CD4-positive, alpha-beta T cell treated with Interleukin-6 for 4 hours (primary cell): ENCODE measurements at places on chromosomes 12 and 14.

DNA sequence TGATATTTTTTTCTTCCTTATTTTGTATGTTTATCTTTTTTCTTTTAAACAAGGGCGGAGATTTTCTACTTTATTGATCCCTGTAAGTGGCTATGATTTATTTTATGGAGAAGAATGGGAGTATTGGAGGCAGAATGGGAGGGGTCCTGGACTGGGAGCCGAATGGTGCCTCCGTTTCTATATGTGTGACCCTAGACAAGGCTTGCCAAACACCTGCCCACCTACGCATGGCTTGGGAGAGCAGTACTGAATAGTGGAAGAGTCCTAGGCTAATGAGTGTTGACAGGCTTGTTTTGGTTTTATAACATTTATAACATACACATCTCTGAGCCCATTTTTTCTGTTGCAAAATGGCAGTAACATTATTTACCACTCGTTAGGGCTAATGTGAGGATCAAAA, 29.0 kb downstream of the STK38L start:
- DNase-seq = no peak

- no peak for DNase-seq
These were observed 45.2 kb upstream of the APPL2 start for GRCh38 chr12:105280966-105281693.

GRCh38 chr12:29769162-29769858, 14.4 kb downstream of the TMTC1 start:
- no peak for DNase-seq

GRCh38 chr12:127342861-127343260, 924.1 kb upstream of the TMEM132C start:
- DNase-seq = no peak

DNA sequence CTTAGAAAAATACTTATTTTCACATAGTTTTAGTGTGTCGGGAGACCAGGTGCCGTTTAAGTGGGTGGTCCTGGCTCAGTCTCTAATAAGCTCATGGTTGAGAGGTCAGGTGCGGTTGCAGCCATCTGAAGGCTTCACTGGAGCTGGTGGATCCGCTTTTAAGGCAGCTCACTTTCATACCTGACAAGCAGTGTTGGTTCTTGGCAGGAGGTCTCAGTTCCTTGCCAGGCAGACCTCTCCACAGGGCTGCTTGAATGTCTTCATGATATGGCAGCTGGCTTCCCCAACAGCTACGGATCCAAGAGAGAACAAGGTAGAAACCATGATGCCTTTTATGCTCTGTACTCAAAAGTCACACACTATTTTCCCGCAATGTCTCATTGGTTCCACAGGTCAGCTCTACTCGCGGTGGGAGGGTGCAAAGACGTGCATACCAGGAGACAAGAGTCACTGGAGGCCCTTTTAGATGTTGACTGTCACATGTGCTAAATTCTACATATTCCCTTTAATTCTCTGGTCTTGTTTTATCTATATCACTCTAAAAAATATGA, 8.0 kb upstream of the ZDHHC17 start:
- no peak for DNase-seq

DNA sequence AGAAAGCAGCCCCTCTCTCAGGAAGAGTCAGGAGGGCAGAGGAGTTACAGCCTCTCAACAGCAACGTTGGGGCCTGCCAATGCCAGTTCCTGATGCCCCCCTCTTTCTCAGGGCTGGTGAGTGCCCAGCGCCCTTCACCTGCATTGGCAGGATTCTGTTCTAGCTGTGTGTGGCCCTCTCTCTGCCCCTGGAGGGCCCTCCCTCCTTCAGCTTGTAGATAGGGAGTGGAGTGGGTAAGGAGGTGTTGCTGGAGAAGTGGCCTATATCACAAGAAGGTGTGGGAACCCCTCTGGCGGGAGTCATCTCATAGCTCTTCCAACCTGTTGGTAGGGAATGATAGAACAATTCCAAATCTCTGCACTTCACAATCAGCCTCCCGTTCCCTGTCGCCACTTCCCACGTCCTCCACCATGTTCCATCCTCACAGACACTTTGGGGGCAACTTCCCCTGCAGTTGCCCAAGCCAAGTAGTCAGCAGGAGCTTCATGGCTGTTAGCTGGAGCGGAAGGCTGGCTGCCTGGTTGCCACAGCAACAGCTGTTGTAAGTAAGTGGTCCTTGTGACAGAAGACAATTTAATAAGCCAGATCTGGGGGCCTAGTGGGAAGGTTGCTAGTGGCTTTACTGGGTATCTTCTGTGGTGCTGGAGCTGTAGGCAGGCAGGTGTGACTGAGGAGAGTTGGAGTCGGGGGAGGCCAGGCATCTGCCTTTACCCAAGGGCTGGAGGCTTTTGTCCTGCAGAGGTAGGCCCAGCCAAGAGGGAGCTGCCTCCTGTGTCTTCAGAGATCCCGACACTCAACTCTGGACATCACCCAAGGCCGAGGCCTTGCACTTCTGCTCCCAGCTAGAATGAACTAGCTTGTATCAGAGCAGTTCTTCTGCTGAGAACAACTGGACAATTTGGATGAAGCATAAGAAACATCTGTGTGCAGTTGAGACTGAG, 38.4 kb downstream of the GALNT16 start:
- no peak for DNase-seq

- no peak for DNase-seq
These were observed 73.9 kb downstream of the SYT1 start for GRCh38 chr12:78938341-78939084.

DNA sequence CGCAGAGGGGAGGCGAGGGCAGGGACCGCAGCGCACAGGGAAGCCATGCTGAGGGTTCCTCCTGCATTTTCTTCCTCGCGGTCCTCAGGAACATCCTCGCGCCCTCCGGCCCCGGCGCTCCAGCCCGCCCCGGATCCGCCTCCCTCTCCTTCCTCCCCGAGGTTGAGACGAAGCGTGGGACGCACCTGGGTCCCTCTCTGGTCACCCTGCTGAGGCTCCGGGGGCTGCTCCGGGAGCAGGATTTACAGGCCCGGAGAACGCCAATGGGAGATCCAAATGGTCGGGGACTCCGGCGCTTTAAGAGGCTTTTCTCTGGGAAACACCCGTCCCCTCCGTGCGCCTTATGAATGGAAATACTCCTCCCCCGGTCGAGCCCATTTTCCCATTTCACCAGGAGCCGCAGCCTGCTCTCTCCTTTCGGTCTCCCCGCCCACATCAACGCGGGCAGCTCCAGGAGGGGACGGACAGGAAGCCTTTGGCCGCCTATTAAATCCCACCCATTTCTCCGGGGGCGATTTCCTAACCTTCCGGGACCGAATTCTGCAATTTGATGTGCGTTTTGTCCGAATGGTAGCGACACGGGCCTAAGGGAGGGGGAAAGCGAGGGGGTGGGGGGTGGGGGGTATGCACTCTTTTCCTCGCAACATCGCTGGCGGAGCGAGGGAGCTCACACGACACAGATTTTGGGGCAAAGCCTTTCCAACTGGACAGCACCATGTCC, at the start of gene UNC79:
Gene UNC79, plus strand, starts transcription at position 625 of the 721 bp plus-strand sequence. Its CDS starts 91 bp downstream, at position 716.
- DNase-seq = no peak

- no peak for DNase-seq
These were observed 34.7 kb upstream of the AP4S1 start for GRCh38 chr14:30990770-30991169.

- no peak for DNase-seq
These were observed 644 bp downstream of the TSPAN31 start for GRCh38 chr12:57745485-57745881.

DNA sequence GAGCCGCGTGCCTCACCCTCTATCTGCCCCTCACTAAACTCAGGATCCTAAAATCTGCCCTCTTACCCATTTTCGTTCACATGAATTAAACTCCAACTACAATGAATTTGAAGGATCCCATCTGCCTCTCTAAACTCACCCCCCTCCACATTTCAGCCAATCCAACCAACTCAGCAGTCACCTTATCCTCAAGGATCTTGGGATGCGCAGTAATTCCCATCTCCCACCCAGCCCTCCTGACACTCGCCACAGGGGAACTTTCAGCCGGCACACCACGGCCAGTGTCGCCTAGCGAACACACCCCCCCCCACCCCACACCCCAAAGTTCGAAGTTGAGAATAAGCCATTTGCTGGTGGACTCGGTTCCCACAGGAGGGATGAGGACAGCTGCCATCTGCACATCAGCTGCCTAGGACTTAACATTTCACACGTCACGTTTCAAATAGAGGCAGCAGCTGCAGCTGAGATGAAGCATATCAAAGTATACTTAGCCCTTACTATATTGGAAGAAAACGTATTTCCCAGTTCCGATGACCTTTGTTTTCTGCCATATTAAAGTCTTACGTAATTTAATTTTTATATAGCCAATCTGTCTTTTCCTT, 8.7 kb upstream of the SELPLG start:
- no peak for DNase-seq

DNA sequence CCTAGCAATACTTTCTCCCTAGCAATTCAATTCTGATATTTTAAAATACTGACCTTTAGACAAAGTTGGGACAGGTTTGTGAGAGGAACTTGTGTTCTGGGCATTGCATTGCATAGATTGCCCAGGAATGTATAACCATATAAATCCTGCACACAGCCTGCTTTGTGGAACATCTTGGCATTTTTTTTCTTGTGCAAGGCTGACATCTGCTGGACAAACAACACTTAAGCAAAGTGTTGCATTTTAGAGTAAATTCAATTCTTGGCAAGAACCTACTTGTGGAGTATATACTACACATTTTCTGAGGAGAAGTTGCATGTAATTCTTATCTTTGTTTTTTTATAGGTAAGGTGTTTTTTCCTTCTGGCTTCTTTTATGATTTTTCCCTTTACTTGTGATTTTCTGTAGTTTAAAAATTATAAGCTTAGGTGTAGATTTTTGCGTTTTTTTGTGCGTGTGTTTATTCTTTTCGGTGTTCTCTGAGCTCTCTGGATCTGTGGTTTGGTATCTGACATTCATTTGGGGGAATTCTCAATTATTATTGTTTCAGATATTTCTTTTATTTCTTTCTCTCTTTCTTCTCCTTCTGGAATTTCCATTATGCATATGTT, 26.4 kb downstream of the TESPA1 start:
- DNase-seq = peak; percentile 68

DNA sequence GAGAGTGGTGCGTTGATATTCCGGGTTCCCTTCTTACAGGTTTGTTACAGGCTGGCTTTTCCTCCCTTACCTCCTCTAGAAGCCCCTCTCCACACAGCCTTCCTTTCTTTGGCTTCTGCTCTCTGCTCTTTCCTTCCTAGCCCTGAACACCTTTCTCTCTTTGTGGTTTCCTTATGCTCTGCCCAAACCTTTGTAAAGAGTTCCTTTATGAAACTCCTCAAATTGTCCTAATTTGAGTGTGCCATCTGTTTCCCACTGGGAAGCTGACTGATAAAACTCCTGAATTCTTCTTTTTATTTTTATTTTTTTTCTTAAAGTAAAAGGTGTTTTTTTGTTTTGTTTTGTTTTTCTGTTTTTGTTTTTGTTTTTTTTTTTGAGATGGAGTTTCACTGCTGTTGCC, 60.1 kb upstream of the OTX2 start:
- no peak for DNase-seq

DNA sequence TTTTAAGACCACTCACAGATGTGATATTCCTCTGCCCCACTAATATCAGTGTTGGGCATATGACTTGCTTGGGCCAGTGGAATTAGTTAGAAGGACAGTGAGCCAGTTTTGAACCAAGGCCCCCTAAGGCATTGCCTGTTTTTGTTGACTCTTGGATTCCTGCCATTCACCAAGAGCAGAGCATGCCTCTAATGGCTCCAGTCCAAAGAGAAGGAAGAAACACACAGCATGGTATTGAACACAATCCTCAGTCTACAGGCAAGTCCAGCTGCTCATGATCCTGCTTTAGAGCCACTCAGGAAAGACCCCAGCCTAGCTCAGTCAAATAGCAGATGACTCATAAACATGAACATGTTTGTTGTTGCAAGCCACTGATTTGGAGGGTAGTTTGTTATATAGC, 1201.5 kb downstream of the BCL11B start:
- no peak for DNase-seq

DNA sequence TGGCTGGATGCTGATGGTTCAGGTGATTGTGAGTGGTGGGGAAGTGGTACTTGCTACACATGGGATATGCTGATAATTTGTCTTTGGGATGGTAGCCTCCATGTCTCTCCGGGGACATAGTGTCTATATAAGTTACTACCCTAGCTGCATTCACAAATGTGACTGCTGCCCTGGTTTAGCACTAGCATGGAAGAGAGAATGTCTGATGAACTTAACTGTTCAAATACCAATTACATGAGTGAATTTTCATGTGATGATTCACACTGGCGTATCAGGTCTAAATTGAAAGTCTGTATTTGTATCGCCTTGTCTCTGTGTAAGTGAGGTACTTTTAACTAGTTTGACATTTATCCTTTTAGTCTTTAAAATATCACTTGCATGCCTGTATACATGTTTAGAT, 34.4 kb downstream of the ATF7IP start:
- DNase-seq = peak; percentile 20

GRCh38 chr12:32398816-32399369, 465 bp upstream of the FGD4 start:
- no peak for DNase-seq

- DNase-seq = no peak
These were observed 761.6 kb downstream of the LRFN5 start for GRCh38 chr14:42368234-42368633.

DNA sequence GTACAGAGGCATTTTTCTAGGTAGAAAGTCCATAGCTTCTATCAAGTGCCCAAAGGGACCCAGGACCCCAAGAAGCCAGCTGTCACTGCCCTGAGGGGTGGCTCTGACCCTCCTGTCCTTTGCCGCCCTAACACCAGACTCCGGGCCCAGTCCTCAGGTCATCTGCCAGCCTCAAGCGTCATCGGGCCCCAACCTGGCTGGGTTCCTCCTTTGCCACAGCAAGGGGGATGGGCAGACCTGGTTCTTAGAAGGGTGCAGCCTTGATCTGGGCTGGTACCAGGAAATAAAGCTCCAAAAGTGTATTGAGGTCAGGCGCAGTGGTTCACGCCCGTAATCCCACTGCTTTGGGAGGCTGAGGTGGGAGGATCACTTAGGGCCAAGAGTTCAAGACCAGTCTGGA, 27.1 kb upstream of the FAM222A start:
- DNase-seq = no peak

DNA sequence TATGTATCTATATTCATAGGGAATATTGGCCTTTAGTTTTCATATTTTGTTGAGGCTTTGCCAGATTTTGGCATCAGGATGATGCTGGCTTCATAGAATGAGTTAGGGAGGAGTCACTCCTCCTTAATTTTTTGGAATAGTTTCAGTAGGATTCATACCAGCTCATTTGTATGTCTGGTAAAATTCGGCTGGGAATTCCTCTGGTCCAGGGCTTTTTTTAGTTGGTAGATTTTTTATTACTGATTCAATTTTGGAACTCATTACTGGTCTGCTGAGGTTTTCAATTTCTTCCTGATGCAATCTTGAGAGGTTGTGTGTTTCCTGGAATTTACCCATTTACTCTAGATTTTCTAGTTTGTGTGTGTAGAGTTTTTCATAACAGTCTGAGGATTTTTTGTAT, 175.2 kb downstream of the EPS8 start:
- no peak for DNase-seq

- no peak for DNase-seq
These were observed 349.0 kb downstream of the GLT1D1 start for GRCh38 chr12:129202109-129202814.

- no peak for DNase-seq
These were observed 25.2 kb downstream of the POLE start for GRCh38 chr12:132661972-132662371.
